Activated naive CD4-positive, alpha-beta T cell treated with Interleukin-2 at 50 U/mL for 16 hours (primary cell): ENCODE measurements at places on chromosomes 3 and 15.

DNA sequence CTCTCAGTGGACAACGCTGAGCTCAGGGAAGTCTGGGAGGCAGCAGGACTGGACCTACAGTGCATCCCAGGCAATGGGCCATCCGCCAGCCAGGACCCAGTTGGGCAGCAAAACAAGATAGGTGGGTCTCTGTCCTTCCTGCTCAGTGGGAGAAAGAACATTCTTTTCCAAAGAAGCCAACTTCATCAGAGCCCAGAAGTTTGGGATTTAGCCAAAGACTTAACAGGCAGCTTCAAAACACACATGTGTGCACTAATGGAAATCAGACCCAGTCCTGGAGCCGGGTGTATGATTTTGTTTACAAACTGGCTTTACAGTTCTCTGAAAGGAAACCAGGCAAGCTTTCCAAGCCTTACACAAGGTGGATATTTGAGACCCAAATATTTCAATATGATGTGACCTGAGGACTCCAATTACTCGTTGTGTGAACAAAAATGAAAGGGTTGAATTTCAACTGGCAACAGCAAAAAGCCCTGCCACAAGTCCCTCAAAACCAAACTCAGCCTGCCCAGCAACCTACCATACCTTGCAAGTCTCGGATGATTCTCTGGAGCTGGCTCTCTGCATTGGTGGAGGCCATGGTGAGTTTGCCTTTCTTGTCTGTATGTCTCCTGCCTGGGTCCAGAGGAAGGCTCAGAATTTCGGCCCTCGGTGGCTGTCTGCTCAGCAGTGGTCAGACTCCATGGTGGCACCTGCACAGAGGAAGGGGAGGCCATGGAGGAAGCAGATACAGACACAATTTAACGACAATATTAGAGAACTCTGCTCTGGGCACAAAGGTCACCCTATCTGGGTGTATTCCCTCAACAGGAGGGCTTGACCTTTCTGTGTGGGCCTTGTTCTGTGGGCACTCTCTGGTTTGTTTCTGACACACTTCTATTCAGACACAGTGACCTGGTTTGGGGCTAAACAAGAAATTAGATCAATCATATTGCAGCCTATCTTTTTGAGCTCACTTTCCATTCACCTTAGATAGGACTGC is 11.0 kb downstream of the FYCO1 start:
- no peak for DNase-seq

GRCh38 chr15:68817304-68818065 is 3.2 kb downstream of the ANP32A start:
- DNase-seq = peak; percentile 75

DNA sequence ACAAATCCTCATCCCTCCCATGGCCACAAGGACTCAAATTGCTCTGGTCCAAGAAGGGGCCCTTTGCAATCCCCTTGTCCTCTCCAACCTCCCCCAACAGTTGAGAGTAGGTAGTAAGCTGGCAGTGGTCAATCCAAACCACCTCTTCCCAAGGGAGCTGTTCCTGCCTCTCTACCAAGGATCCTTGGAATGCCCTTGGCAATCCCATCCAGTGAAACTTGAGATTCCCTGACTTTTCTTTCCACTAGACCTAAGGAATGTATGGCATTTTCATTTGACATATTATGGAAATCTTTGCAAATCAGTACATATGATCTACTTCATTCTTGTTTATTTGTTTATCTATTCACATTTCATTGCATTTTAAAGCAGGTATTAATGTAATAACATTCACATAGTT is 4.8 kb upstream of the RBP2 start:
- no peak for DNase-seq

DNA sequence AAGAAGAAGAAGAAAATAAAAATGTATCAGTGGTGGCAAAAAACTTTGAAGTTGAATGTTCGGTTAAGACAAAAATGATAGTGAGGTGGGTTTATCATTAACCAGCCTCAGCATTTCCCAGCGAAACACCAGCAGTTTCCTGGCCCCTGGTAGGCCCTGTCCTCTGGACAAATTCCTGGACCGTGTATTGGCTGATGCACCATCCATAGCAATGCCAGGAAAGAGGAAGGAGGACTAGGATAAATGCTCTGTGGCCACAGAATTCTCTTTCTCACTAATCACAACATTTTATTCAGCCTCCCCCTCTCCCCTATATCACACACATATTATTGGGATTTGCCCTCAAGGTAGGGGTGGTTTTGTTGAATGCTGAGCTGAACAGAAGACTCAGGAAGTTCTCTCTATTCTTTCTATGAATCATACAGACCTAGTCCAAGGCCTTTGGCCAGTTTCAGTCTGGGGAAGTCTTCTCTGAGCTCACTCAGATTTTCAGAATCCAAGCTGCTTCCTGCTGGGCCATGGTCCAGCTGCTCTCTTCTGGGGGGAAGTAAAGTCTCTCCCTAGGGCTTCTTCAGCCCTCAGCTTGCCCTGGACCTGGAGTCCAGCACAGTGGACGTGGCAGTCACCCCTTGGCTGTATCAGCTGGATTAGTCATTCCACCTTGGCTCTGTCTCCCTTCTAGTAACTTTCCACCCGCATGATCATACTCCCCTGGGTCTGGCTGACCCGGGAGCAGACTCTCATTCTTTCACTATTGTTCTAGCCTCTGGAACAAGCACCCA is 27.6 kb downstream of the SLC28A1 start:
- no peak for DNase-seq

- no peak for DNase-seq
Observed at GRCh38 chr3:21620511-21621155, 130.4 kb downstream of the ZNF385D start.

DNA sequence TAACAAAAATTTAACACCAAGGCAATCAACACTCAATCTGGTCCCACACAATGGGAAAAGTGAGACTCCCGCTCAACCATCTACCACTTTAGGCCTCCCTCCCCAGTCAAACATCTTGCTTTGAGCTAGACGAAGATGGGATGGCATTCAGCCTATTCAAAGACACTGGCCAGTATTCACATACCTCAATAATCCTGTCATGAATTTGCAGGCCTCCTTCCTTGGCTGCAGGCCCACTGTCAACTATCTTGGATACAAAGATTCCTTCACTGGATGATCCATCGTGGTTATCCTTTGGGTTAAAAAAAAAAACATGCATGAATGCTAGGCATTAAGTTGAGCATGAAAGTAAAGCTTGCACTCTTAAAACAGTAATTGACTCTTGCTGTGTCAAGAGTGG is 22.6 kb downstream of the PDZRN3 start:
- DNase-seq = no peak

DNA sequence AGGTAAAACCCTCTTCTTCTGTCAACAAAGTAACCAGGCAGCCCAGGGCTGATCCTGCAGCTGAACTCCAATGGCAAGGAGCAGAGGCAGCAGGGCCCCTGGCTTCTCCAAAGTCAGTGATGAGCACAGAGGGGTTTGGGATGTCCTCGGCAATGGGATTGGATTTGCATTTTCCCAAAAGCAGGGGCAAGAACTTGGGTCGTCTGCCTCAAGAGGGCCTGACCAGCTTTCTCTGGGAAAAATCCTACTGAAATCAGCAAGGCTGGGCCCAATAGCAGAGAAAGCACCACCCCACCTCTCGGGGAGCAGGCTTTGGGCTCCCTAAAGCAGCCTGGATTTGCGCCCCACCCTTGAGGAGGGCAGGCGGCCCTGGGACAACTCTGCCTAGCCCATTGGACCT is 210.0 kb upstream of the IGF1R start:
- DNase-seq = no peak

- DNase-seq = no peak
Observed at GRCh38 chr3:128587391-128587790, 63.2 kb downstream of the RPN1 start.

- DNase-seq = no peak
Observed at GRCh38 chr3:171309906-171310359, 150.3 kb downstream of the TNIK start.

GRCh38 chr3:12655701-12656100 is 8.2 kb downstream of the RAF1 start:
- DNase-seq = no peak

GRCh38 chr3:102484363-102484762 is 49.5 kb downstream of the ZPLD1 start:
- DNase-seq = no peak

GRCh38 chr3:187788984-187789857 is 44.0 kb upstream of the BCL6 start:
- no peak for DNase-seq

DNA sequence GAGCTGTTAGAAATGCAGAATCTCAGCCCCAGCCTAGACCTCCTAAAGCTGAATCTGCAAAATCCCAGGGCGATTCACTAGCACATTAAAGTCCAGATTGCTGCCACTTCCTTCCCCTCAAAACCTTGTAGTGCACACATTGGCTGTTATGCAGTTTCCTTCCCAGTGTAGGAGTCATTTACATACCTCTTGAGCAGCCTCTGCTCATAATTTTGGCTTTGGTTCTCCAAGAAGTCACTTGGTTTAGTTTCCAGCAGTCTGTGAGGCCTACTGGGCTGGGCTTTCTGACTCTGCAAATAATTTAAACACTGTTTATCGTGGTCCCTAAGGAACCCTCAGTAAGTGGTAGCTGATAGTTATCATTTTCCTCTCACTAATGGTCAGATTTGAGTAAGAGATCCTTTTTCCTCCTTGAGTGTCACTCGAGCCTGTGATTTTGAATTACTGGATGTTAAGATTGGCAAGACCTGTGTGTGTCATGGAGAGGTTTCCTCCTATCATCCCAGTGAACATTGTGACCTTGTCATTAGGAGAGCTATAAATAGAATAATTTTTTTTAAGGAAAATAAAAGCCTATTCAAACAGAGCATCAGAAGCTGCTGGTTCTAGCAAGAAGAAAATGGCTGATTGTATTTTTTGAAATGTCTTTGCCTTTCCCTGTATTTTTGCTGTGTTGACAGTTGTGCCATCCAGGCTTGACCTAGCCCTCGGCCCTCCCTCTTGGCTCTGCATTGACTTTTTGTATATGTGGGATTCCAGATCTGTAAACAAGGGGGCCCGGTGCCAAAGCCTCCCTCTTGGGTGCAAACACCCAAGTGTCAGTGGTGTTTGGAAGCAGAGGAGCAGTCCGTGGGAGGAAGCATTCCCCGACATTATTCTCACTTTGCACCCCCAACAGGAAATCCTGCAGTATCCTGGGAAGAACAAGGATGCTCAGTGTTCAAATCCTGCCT is 134.8 kb upstream of the ANKRD28 start:
- DNase-seq = no peak

DNA sequence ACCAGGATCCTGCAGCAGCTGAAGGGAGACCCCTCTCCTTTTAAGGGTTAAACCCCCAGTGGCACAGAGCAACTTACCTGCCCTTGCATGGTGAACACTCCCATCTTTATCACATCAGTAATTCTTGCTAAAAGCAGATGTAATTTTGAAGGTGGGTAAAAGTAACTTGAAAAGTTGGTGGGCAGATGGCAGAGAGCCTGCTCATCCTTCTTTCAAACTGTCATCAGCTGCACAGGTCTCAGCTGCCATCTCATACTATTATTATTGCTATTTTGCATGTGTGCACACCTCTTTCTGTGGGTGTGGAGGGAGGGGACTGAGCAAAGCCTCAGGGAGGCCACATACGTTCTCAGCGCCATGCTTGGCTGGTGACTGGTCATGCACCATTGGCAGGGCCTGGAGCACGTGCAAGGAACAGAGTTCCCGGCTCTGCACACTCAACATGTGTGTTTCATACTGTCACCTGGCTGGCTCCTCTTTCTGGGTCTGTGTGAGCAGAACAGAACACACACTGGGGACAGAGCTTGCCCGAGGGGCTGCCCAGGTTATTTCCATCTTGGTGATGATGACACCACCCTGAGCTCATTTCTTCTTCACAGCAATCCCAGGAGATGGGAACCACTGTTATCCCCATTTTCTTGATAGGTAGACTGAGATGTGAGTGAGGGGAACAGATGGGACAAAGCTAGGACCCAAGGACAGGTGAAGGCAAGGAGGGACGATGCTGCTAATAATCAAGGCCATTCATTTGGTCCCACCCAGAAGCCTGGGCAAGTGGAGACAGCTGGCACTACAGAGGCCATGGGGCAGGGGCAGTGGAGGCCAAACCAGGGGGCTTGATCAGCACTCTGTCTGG is 95.8 kb upstream of the KLF13 start:
- DNase-seq = no peak

GRCh38 chr3:42846685-42847522 is 28.8 kb downstream of the CYP8B1 start:
- no peak for DNase-seq

GRCh38 chr3:161409069-161409468 is 37.8 kb upstream of the SPTSSB start:
- DNase-seq = no peak

DNA sequence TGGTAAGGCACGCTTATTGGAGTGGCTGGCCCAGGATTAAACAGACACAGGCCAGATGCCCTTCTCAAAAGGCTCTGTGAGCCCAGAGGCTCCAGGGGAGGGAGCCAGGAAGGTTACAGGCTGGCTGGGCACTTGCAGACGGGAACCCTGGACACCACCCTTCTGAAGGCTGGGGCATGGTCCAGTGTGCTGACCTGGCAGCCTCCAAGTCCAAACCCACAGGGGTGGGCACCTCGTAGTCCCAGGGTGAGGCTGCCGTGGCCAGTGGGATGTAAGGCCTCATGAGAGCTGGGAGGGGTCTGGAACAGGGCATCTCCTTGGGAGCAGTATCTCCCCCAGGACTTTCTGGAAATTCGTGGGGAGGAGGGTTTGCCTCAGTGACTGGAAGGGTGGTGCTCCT is 19.6 kb downstream of the EFCC1 start:
- no peak for DNase-seq

GRCh38 chr15:76108021-76108723 is 48.4 kb downstream of the TMEM266 start:
- no peak for DNase-seq

DNA sequence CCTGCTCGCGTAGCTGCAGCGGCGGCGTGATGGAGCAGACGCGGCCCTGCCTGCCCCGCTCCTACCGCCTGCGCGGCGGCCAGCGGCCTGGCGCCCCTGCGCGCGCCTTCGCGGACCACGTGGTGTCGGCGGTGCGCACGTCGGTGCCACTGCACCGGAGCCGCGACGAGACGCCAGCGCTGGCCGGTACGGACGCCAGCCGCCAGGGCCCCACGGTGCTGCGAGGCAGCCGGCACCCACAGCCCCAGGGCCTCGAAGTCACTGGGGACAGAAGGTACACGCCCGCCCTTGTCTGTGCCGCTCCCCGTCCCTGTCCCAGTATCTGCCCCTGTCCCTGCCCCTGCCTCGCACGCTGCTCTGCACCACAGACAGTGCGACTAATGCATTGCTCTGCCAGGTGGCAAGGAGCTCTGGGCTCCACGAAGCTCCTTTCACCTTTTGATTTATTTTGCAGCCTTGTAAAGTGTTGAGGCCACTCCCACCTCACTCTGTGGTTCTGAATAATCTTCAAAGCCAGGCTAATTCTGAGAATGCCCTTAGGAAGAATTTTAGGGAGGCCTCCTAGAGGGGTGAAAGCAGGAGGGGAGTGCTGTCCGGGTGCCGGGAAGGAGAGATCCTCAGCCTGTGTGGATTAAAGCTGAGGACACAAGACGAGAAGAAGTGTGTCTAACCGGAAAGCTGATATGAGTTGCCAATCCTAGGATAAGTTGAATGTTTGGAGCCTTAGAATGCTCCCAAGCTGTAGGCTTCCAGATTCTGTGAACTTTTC is 100.0 kb downstream of the THSD4 start:
- DNase-seq = no peak

DNA sequence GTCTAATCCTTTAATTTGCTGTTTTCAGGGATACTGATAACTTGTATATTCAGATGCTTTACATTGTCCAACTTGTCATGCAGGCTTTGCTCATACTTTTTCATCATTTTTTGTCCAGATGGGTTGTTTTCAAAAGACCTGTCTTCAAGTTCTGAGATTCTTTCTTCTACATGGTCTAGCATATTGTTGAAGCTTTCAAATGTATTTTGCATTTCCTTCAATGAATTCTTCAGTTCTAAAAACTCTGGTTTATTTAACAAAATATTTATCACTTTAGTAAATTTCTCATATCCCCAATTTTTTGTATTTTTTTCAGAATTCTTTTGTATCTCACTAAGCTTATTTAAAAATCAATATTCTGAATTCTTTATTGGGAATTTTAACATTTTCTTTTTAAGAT is 388.3 kb upstream of the IL12A start:
- no peak for DNase-seq
